ENCODE measurements at places on chromosomes 3 and 15. TPM values are rescaled to one million over a fixed set of nuclear protein-coding genes. Genes with fewer than 3 reads are reported as not detected.

DNA sequence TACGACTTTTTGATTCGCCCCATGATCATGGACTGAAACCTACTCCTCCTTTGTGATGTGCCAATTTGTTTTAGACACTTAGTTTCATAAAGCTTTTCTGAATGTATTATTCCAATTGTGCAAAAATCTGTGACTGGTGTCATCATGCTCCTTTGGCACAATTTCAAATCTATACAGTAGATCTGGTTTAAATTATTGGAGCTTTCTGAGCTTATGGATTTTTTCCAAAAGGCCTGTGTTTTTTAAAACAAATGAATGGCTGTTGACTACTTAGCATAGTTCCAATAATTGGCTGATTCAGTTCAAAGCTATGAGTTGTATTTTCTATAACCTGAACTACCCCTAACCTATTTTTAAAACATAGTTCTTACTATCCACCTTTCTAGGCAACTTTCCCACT is 282.7 kb downstream of the CNTN3 start:
- no peak for DNase-seq

- no peak for DNase-seq
These were observed 14.1 kb downstream of the PTPN23 start for GRCh38 chr3:47394881-47395280.

GRCh38 chr3:115022835-115023398 is 124.2 kb downstream of the ZBTB20 start:
- no peak for DNase-seq

DNA sequence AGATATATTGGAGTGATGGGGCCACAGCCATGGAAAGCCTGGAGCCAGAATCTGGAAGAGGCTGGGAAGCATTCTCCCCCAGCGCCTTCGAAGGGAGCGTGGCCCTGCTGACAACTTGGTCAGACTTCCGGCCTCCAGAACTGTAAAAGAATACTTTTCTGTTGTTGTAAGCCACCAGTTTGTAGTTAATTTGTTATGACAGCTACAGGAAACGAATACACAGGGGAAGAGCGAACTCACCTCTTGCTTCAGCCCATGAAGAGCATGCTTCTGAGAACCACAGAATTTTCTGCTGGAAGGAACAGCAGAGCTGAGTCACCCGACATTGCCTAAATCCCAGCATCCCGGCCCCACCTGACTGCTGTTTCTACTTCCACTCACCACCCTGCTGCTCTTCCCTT is 501.7 kb downstream of the SHQ1 start:
- DNase-seq = no peak

DNA sequence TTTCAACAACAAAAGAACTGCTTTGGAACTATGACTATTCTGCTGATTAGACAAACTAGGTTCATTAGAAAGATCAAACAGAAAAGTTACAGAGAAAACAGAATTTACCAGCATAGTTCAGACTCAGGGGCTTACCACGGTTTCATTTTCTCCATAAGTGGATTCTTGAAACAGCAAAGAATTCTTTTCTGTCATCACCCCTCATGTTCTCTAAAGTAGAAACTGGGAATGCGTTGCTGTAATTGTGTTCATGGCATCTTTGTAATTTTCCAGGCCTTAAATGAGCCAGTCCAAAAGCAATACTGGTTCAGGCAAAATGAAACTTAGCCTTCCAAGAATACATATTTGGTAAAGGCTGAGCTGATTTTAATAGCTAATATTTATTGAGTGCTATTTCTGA is 287.8 kb downstream of the CHL1 start:
- DNase-seq = no peak

DNA sequence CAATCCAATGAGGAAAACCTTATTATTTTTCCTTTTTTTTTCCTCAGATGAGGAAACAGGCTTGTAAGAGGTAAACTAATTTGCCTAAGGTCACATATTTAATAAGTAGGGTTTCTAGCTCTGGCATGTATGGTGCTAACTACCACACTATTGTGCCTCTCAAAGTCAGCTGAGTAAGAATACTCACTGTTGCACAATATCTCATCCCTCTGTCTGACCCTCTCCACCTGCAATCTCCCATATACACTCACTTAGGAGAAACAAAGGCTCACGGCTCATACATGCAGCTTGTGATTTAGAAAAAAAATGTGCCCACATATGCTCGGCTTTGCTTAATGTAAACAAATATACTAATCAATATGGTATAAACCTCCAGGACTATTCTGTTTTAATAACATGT is 10.4 kb upstream of the ARIH1 start:
- no peak for DNase-seq

DNA sequence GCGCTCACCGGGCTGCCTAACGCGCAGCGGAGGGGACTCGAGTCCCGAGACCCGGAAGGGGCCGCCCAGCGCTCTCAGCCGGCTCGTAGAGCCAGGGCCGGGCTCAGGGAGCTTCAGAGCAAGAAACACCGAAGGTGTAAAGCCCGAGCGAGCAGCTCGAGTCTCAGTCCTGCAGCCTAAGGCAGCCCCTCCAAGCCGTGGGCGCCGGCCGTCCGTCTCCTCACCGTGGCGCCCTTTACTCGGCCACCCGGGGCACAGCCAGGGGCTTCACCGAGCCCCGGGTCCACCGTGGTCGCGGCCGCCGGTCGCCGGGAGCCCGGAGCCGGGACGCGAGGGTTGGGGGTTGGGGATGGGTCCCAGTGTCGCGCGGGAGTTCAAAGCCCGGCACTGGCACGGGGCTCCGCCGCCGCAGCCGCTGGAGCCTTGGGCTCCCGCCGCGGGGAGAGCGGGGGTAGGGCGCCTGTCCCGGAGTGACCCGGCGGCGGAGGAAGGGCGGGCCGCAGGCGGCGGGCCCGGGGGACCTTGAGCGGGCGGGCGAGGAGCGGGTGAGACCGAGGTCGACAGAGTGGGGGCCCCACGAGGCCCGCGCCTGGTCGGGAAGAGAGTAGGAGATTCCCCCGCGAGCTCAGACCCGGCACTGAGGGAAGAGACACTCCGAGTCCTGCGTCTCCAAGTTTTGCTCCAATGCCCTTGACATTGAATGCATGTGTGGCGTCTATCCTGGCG is 26.9 kb upstream of the THRB start:
- DNase-seq = peak; percentile 63

- no peak for DNase-seq
These were observed 43.0 kb downstream of the LIPC start for GRCh38 chr15:58474741-58475323.

The FAM81A gene
- 2.4 TPM for total RNA-seq

The SPTSSB gene
- total RNA-seq = 51.6 TPM

The C3orf49 gene
- total RNA-seq = not detected
